ENCODE measurements at places on chromosomes 2 and 18. TPM values are rescaled to one million over a fixed set of nuclear protein-coding genes. Genes with fewer than 3 reads are reported as not detected.

TRPM8 gene
- total RNA-seq = not detected

ERMN gene
- total RNA-seq = not detected

SOCS6 gene
- 26.9 TPM for total RNA-seq

RESP18 gene
- total RNA-seq = not detected

DUSP2 gene
- total RNA-seq = 0.49 TPM

CFAP65 gene
- not detected for total RNA-seq

TUBB8B gene
- total RNA-seq = not detected

TSPYL6 gene
- not detected for total RNA-seq

MC4R gene
- total RNA-seq = not detected

CKAP2L gene
- total RNA-seq = 4.5 TPM

IL1B gene
- 0.32 TPM for total RNA-seq

ANTXR1 gene
- 1.1 TPM for total RNA-seq

NR4A2 gene
- under 0.01 TPM for total RNA-seq

DCDC2C gene
- not detected for total RNA-seq

SERPINB10 gene
- total RNA-seq = not detected

DUSP19 gene
- total RNA-seq = 1.8 TPM

UGT1A3 gene
- total RNA-seq = not detected

STON1 gene
- 5.4 TPM for total RNA-seq

STPG4 gene
- total RNA-seq = 0.31 TPM

GPAT2 gene
- 11.3 TPM for total RNA-seq

KIAA2012 gene
- total RNA-seq = not detected

CCDC121 gene
- 1.8 TPM for total RNA-seq

FBXO11 gene
- 41.6 TPM for total RNA-seq

FAP gene
- total RNA-seq = 9.7 TPM

COL4A3 gene
- not detected for total RNA-seq

WDCP gene
- total RNA-seq = 14.4 TPM

PKDCC gene
- 0.81 TPM for total RNA-seq

TGFA gene
- total RNA-seq = 52.2 TPM

FAM124B gene
- total RNA-seq = 64.1 TPM

WNT10A gene
- total RNA-seq = not detected

PLCD4 gene
- 0.32 TPM for total RNA-seq

CCDC102B gene
- total RNA-seq = 13.8 TPM

CCNYL1 gene
- 26.4 TPM for total RNA-seq

STARD6 gene
- total RNA-seq = not detected

SAP130 gene
- total RNA-seq = 2.3 TPM

ECEL1 gene
- total RNA-seq = not detected

SALL3 gene
- total RNA-seq = not detected
